T-helper 2 cell (primary cell): ENCODE measurements at places on chromosomes 7 and 10.

GRCh38 chr10:23693501-23693901 lies 254.6 kb downstream of the OTUD1 start:
- peak; percentile 20 for DNase-seq

DNA sequence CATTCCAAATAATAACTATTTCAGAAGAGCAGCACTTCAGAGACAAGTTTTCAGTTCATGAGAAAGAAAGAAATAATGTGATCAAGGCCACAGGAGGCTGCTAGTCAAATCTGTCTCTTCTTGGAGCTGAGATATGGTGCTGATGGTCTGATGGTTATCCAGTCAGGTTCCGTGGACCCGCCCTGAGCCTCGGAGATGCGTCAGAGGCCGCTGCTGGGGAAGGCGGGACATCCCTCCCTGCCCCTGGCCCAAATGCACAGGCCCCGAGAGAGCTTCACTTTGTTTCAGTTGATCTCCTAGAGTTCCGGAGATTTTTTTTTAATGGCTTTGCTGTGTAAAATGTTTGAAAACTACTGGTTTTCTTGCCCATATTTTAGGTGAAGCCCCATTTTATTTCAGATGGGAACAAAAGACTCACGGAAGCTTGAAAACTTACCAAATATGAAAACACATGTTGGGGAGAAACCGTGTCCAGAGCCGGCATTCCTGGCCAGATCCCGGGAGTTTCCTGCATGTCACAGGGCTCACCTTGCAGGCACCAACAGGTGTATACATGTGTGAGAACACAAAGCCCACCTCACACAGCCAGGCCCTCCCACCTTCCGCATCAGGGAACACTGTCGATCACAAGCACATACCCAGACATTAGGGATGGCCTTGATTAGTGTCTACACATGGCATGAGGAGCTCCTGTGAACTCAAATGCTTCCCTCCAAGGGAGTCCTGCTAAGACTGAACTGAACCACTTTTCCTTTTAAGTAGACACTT lies 499.0 kb downstream of the TCERG1L start:
- no peak for DNase-seq

DNA sequence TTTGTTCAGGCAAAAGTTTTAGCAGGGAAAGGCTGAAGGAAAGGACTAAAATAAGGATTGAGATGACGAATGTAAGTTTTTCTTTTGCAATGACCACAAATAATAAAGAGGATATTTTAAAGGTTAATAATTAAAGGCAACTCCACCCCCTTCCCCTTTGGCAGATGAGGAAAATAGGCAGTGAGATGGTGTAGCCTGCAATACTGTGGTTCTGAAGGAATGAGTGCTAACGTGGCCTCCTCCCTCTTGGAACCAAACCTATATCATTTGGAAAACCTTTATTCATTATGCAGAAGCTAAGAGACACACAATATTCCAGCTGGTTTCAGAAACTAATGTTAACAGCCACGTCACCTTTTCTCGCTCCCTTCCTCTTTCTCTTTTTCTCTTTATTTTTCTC lies 70.9 kb upstream of the COL1A2 start:
- DNase-seq, result no peak

DNA sequence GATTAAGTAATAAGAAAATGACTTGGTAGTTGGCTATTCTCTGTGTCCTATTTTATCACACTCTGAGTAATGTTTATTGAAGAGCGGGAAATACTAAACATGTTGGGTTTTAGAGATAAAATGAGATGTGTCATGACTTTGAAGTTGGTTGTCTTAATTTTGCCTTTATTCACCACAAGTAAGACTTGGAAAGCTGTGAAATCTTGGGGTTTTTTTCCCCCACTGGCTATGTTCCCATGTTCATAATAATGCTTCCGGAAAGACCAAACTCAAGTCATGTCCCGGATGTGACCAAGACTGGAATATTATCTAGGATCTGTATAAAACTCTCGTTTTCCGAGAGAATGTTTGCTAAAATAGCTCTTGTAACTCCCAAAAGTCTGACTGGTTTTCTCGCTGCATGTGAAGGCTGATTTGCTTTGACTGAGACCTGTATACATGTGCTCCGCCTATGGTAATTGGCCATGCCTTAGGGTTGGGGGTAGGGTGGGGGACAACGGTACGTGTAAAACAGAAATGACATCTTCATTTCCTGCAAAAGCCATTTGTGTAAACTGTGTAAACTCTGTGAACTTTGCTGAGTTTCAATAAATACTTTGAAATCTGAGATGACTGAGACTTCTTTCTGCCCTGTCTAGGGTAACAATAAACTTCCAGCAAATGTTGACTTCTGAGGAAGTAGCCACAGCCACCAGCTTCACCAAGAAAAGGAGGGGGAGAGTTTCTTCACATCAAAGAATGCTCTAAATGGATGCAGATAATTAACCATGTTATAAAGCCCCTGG lies 169.6 kb downstream of the ZNF365 start:
- no peak for DNase-seq

- DNase-seq, result peak; percentile 91
Measured at GRCh38 chr10:18400201-18400905, 251.0 kb downstream of the NSUN6 start.

DNA sequence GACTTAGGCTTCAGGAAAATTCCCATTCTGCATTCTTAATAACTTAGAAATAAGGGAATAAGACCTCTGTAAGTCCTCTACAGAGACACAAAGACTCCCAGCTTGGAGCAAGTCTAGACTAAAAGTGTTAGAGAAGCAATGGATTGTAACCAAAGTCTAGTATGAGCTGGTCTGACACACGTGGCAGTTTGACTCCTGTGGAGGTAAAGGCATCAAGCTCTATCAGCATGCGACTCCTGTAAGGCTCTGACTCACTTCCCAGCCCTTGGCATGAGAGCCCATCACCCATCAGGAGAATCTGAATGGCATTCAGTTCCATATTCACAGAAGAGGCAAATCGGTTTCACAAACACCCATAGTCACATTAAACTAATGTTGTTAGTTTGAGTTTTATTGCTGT lies 4.4 kb upstream of the VSTM4 start:
- DNase-seq, result no peak

- DNase-seq, result no peak
Measured at GRCh38 chr10:84469470-84469869, 141.1 kb downstream of the CCSER2 start.

DNA sequence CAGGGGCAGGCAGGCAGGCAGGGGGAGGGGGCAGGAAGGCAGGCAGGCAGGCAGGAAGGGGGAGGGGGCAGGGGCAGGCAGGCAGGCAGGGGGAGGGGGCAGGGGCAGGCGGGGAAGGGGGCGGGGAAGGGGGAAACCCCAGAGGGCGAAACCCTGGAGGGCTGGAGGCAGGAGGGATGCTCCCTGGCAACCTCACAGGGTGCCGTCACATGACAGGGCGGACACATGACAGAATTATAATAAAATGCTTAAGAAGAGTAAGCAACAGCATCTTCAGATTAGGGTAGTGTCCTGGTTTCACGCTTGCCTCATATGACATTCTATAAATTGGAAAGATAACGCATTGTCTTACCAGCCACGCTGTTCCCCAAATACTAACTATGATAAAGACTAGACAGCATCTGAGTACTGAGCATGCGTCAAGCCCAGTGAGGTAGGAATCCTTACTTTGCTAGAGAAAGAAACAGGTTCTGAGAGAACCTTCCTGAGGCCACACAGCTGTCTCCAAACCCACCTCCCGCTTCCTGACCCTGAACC lies 131.6 kb downstream of the DIP2C start:
- DNase-seq, result no peak

DNA sequence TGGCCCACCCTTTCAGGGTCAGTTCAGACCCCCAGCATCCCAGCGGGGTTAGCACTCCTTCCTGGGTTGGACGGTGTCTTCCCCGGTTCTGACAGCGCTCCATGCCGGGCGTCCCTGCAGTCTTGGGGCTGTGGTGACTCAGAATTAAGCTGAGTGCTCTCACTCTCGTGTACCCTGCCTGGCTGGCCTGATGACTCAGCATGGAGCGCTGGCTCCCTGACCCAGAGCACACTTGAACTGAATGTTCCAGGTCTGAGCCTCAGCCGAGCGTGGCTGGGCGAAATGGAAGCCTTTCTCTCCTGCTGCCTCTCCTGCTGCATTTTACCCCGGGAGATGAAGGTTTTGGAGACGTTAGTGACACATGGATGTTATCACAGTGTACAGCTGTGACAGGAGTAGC lies 7.1 kb downstream of the BAG3 start:
- DNase-seq, result no peak

DNA sequence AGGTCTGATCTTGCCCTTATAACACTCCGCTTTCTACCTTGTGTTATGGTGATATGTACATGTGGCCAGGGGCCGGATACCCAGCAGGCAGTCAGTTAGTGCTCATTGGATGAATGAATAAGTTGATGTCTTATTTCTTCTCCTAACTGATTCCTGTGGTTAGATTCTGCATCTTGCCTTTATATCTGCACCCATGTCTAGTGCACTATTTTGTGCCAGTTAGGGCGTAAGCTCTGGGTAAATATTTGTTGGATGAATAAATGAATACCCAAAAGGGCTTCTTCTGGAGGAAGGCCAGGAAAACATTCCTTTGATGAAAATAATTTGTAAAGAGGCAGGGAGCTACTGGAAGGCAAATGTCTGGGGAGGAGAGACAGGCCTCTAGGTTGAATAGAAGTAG lies 148.2 kb downstream of the CHN2 start:
- no peak for DNase-seq

DNA sequence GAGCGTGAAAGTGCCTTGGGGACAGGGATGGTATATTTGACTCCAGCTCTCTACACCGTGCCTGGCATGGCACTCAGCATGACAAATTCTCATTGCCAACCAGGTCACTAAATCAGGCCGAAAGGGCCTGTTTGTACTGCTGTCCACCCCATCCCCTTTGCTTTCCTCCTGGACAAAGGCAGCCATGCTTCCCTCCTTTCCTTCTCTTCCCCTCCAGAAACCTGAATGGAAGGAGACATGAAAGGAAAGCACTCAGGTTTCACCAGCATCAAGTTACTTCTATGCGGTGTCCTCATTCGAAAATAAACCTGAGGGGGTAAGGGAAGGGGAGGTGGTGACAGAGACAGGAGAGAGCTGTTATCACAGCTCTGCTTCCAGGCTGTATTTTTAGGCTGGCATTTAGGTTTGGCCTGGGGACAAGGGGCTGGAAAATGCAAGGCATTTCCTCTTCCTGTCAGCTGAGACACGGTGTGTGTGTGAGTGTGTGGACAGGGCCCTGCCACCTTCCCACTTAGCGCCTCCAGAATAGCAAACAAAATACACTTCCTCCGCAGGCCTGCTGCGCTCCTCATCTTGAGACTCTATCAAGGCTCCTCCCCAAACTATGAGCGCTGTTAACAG lies 79.9 kb upstream of the COL13A1 start:
- no peak for DNase-seq

DNA sequence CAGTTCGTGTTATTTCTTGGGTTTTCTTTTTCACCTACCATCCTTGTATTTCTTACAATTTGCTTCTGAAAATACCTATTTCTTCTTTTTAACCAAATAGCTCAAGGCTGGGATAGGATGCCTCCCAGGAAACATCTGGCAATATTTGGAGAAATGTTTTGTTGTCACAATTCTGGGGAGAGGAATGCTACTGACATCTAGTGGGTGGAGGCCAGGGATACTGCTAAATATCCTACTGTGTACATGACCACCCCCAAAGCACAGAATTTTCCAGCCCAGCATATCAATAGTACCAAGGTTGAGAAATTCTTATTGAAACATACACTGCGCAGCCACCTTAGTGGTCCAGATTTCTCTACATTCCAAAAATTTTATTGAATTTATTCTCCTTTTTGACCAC lies 55.5 kb downstream of the CNTNAP2 start:
- DNase-seq, result no peak

DNA sequence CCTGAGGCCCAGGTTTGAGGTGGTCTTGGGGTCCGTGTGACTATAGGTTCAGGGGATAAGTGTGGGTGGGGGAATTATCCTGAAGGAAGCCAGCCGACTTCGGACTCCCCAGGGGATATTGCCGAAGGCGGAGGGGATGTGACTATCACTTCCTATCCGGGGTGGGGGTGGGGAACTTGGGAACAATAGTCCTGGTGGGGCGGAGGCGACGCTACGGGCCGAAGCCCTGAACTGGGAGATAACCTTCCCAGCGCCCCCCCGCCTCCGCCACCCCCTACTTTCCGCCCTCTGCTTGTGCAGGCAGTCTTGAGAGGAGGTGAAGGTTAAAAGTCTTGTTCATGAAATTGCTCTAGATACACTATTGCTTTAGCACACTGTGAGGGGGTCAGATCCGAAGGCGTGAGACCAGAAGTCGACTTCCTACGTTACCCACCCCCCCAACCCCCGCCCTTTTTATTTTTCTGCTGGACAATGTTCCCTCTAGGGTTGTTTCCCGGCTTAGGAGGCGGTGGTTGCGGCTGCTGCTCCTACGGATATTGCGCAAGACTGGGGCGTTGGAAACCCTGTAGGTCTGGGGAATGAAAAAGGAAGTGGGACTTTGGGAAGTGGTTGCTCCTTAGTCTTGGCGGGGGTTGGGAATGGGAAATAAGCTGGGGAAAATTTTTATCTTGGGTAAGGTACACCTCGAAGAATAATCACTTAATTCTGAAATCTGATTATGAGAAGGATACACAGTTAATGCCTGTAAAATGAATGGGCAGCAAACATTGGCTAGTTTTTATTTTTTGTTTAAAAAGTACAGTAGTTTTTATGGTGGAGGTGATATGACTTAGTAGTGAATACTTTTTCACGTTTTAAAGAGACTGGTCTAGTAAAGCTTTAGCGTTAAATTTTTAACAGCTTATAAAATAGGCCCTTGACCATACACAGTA lies 1.5 kb downstream of the PTPN12 start:
- no peak for DNase-seq

GRCh38 chr7:157569967-157570366 lies 233.2 kb downstream of the DNAJB6 start:
- no peak for DNase-seq

- no peak for DNase-seq
Measured at GRCh38 chr7:156668130-156668741, 27.7 kb downstream of the RNF32 start.

DNA sequence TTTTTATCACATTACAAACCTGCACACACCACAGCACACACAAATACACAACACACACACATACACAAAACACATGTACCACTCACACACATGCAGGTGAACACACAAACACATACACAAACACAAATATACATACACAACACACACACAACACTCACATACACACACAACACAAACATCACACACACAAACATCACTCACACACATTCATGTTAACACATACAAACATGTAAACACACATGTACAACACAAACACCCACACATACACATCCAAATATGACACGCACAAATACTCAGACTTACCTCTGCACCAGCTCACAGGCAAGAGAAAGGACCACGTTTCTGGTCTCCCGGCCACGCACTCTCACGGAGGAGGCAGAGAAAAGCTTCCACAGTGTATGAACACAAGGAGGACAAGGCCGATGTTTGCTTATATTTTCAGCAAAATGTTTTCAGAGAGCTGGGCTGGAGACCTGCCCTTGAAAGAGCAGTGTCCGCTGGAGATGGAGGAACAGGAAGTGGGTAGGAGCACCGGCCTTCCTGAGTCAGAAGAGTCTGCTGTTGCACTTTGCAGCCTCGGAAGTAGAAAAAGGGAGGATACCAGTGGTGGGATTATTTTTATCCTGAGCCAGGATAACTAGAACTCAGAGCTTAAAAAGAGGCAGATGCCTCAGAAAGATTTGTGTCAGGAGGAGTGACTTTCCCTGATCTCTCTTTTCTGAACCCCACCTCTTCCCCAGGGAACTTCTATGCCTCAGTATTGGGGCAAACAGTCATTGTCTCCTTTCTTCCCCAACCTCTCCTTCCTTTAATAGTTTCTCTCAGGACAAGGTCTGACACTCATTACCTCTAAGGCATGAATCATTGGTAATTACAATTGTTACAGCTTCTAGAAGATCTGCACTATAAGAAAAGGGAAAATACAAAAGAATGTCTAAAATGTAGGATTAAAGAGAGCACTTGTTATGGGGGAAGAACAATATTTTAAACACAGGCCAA lies at the start of gene GIMAP6:
Gene GIMAP6 (minus strand): TSS at position 520 of the 999 bp plus-strand sequence. CDS start 2,243 bp downstream, outside the sequence.
- no peak for DNase-seq

- no peak for DNase-seq
Measured at GRCh38 chr7:47570649-47571050, 11.3 kb downstream of the TNS3 start.
